ENCODE measurements at places on chromosomes 7 and 10. TPM values are rescaled to one million over a fixed set of nuclear protein-coding genes. Genes with fewer than 3 reads are reported as not detected.

Gene CPA4
- total RNA-seq: not detected

Gene TMEM178B
- 0.97 TPM for total RNA-seq

Gene NXPH1
- not detected for total RNA-seq

Gene LAMTOR4
- 130 TPM for total RNA-seq

Gene NRP1
- total RNA-seq: 2.2 TPM

Gene BAIAP2L1
- 0.58 TPM for total RNA-seq

DNA sequence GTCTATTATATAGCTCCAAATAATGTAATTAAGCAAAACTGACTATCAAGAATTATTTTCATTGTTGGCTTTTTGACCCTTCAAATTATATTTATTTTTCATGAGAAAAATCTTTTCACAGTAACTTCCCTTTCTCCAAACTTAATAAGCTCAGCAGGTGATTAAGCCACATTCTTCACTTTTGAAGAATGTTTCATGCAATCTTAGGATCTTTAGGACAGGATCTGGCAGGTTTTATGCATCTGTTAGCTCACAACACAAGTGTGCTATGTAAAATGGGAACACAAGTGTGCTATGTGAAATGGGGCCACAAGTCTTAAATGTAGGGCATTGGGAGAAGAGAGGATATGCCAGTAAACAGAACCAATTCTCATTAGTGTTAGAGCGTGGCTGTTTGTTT lies 26.3 kb downstream of the BCAP29 start:
- H3K36me3 ChIP-seq: no peaks in the 10 kb centered on the region
- no peaks in the 10 kb centered on the region for H3K4me1 ChIP-seq
- H3K27me3 ChIP-seq: no peaks in the 10 kb centered on the region
- H3K4me3 ChIP-seq: no peak overlapping the region

- no peak for DNase-seq
- no peak overlapping the region for H3K4me3 ChIP-seq
- H3K4me1 ChIP-seq: no peaks in the 10 kb centered on the region
- no peaks in the 10 kb centered on the region for H3K27me3 ChIP-seq
Measured at GRCh38 chr10:16853201-16853600, 36.0 kb upstream of the RSU1 start.

DNA sequence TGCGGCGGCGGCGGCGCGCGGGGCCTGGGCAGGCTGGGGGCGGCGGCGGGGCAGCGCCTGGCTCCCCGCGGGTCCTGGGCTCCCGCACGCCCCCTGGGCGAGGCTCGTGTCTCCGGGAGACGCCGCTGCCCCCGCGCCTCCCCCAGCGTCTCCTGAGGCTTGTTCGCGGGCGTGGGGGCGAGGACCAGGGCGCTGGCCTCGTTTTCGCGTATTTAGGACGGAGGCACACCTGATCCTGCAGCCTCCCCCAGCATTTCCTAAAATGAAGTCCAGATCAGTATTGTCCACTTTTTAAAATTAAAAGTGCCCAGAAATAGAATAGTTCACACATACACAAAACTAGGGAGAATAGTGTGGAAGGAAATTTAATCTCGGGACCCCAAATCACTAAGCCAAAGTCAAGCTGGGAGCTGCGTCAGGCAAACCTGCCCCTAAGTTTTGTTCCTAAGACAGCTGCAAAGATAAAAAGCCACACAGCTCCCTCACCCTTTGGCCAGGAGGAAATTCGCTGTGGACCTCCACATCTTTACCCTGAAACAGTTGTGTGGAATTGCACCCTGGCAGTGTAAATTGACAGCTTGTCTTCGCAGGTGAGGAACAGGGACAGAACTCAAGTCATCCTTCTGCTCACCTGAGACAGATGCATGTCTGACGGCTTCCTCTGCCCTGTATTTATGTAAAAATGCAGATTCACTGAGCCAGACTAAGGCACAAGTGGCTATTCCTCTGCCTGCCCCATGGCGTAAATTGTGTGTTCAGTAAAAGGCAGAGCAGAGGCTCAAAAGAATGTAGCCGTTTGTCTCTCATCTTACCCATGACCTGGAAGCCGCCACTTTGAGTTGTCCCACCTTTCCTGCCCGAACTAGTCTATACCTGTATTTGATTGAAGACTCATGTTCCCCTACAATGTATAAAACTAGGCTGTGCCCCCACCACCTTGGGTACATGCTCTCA lies 740 bp downstream of the GALNT11 start:
- no peaks in the 10 kb centered on the region for H3K36me3 ChIP-seq
- H3K4me1 ChIP-seq: peaks cover 30% of the 10 kb centered on the region
- H3K27me3 ChIP-seq: no peaks in the 10 kb centered on the region
- peak overlapping the region; percentile 76 for H3K4me3 ChIP-seq

DNA sequence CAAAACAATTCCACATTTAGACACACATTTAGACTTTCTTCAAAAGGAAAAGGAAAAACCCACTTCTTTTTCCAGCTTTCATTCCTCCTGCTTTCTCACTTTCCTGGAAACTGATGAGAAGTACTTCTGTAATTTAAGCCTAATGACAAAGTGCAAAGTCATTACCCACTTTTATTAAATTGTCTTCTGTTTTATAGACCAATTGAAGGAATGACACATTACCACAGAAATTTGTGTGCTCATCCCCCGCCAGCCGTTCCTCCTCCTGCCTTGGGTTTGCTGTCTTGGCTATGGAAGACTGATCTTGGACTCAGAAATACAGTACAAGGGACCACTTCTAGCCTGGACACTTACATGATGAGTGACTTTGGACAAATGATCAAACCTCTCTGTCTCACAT lies 717.8 kb downstream of the SORCS3 start:
- H3K27ac ChIP-seq: no peak overlapping the region
- no peaks in the 10 kb centered on the region for H3K36me3 ChIP-seq
- DNase-seq: no peak
- no peak overlapping the region for H3K4me3 ChIP-seq

DNA sequence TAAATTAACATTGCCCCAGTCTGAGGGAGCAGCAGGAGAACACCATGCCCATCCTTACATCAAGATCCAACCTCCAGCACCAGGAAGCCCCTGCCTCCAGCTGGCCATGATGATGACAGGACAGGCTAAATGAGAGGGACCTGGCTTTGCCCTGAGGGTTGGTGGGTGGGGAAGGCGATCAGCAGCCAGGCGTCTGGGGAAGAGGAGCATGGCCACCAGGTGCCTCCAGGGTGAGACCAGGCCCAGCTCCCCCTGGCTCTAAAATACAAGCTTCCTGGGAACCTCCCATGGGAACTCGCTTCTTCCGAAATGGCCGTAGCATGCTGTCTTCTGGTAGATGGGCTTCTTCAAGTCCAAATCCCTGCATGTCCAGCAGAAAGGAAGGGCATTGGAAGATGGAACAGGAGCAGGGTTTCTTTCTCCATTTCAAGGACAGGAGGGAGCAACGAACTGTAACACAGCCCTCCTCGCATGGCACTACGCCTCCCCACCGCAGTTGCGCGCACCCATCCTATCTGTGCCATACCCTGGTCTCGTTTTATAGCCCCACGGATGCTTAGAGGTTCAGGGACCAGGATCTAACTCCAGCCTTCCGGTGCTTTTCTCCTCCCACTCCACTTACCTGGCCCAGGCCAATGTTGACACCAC lies 15.8 kb downstream of the MAT1A start:
- no peaks in the 10 kb centered on the region for H3K4me1 ChIP-seq
- no peak overlapping the region for H3K4me3 ChIP-seq
- no peak overlapping the region for H3K27ac ChIP-seq

GRCh38 chr10:123135415-123136141 lies at the start of gene HMX3:
Gene HMX3, plus strand, starts transcription at chr10:123135970. Its CDS starts 81 bp downstream, at chr10:123136051.
- peak within 1 kb of the TSS; percentile 50 for H3K4me3 ChIP-seq
- no peaks in the 10 kb centered on the region for H3K36me3 ChIP-seq
- H3K4me1 ChIP-seq: peaks cover 53% of the 10 kb centered on the region
- H3K27me3 ChIP-seq: peaks cover 66% of the 10 kb centered on the region
- DNase-seq: no peak

DNA sequence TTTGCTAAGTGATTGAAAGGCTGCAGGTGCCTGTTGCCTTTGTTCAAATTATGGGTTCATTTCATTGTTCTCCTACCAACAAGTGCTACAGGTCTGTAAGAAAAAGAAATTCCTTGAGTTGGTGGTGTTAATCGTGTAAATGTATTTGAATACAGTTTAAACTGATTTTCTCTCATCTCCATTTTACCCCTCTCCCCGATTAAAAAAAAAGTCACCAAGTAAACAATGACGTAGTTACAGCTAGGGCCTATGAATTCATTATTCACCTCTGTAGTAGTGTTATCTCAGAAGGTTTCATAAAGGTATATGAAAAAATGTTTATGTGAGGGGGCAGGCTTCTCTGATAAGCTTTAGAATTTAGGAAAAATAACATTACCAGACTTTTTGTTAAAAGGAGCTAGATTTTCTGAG lies 1.1 kb downstream of the REEP3 start:
- peaks cover 33% of the 10 kb centered on the region for H3K4me1 ChIP-seq
- peak overlapping the region; percentile 94 for H3K4me3 ChIP-seq
- peak overlapping the region; percentile 87 for H3K27ac ChIP-seq
- H3K27me3 ChIP-seq: no peaks in the 10 kb centered on the region

- DNase-seq: no peak
- peaks cover 4% of the 10 kb centered on the region for H3K36me3 ChIP-seq
Measured at GRCh38 chr7:44112231-44112996, 8.3 kb downstream of the AEBP1 start.

DNA sequence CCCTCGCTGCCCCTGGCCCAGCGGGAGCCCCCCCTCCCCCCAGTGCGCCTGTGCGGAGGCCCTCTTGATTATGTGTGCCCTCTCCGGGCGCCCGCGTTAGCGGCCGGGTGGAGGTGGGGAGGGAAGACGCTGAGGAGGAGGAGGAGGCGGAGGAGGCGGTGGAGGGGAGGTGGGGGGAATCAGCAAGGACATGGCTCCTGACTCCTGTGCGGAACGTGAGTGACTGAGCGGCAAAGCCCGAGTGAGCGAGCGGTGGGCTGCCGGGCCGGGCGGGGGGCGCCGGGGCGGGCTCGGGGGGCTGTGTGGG lies 201 bp downstream of the MLLT10 start:
- peak overlapping the region; percentile 51 for H3K27ac ChIP-seq
- no peaks in the 10 kb centered on the region for H3K36me3 ChIP-seq
- peak overlapping the region; percentile 34 for H3K4me3 ChIP-seq

DNA sequence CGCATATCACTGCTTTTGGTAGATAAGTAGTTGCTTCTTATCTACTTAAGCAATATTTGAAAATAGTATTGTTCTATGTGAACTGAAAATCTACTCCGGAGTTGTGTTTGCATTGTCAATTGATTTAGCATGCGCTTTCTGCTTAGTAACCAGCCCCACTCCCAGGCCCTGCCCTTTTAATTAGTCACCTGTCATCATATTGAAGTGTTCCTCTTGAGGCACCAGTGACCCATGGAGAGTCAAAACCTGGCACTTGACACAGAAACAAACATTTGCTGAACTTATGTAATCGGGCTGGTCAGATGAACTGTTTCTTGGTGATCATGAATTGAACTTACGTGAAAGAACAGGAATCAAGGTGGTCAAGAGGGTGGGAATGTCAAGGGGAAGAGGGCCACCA lies 27.8 kb upstream of the CDHR3 start:
- H3K4me1 ChIP-seq: no peaks in the 10 kb centered on the region
- H3K36me3 ChIP-seq: no peaks in the 10 kb centered on the region
- DNase-seq: no peak
- no peak overlapping the region for H3K27ac ChIP-seq
- H3K4me3 ChIP-seq: no peak overlapping the region

GRCh38 chr10:1206601-1207000 lies 150.4 kb downstream of the WDR37 start:
- H3K4me1 ChIP-seq: no peaks in the 10 kb centered on the region
- H3K27ac ChIP-seq: no peak overlapping the region
- H3K4me3 ChIP-seq: no peak overlapping the region
- no peaks in the 10 kb centered on the region for H3K36me3 ChIP-seq
- no peak for DNase-seq

DNA sequence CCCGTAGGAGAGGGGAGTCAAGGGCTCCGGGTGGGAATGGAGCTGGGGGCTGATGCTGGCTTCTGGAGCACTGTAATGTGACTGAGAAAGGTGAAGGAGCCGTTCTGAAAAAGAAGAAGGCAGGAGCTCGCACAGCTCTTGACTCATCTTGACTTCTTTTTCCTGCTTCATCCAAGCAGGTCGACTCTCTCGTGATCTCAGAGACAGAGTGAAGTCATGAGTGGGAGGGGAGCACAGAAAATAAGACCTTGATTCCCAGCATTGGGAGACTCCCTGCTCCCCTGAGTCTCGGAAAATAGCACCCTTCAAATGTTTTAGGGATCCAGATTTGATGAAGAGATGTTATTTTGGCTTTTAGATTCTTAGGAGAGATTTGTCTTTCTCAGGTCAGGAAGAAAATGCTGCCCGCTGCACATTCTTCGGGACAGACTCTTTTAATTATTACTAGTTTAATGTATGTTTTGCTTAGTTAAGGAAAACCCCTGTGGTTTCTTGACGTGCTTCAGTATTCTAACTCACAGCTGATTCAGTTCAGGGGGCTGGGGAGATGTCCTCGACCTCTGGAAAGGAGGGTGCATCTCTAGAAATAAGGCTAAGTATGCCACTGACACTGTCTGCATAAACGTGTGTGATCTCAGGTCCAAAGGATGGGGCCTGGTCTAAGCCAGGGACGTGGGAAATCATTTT lies 34.1 kb downstream of the EGFR start:
- DNase-seq: no peak
- H3K27me3 ChIP-seq: no peaks in the 10 kb centered on the region
- H3K27ac ChIP-seq: no peak overlapping the region
- no peaks in the 10 kb centered on the region for H3K36me3 ChIP-seq

DNA sequence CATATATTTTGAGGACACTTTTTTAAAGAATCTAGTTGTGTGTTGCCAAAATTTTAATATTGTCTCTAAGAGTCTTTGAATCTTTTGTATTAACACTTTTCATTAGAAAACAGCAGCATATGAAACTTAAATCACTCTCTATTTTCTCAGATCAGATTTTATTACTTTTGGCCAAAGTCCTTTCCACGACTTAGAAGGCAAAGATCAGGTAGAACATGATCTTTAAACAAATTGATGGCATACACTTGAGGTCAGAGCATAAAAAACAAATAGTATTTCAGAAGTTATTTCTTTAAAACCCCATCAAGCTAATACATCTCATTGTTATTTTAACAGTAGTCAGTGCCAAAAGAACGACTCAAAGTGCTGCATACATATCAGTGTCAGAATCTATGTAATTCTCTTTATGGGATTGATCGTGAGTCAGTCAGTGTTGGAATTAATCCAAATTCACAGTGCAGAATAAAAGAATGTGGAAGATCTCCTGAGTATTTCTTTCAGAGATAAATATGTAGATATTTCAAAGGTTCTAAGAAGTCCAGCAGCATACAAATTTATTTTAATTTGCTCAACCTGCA lies 9.6 kb upstream of the AGMO start:
- H3K4me3 ChIP-seq: no peak overlapping the region
- H3K27me3 ChIP-seq: no peaks in the 10 kb centered on the region
- no peaks in the 10 kb centered on the region for H3K4me1 ChIP-seq
- no peak overlapping the region for H3K27ac ChIP-seq
- DNase-seq: no peak
- no peaks in the 10 kb centered on the region for H3K36me3 ChIP-seq

- DNase-seq: no peak
- no peaks in the 10 kb centered on the region for H3K4me1 ChIP-seq
- no peaks in the 10 kb centered on the region for H3K36me3 ChIP-seq
- H3K27ac ChIP-seq: no peak overlapping the region
- no peak overlapping the region for H3K4me3 ChIP-seq
Measured at GRCh38 chr10:48235501-48235900, 39.0 kb downstream of the FRMPD2 start.

All from CD8-positive, alpha-beta memory T cell (primary cell).